Left lung (tissue), 14 donors: ENCODE measurements at places on chromosomes 3 and 15.

DNA sequence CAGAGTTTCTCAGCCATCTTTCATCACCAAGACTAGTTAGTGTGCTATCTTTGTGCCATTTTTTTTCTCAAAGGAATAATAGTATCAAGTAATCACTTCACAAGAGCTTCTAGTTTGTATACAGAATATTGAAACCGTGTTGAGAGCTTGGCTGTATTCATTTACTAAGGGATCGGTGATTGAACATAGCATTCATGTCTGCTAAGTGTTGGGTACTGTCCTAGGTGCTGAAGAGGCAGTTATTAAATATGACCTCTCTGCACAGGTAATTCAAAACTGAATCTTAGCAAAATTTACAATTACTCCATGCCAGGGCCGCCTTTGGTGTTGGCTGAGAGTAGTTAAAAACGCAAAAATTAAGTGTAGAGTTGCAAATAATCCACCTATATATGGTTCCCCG, 355.3 kb upstream of the RORA start:
- DNase-seq: no peak

GRCh38 chr3:50417637-50418033, 58.3 kb upstream of the TMEM115 start:
- no peak for DNase-seq

DNA sequence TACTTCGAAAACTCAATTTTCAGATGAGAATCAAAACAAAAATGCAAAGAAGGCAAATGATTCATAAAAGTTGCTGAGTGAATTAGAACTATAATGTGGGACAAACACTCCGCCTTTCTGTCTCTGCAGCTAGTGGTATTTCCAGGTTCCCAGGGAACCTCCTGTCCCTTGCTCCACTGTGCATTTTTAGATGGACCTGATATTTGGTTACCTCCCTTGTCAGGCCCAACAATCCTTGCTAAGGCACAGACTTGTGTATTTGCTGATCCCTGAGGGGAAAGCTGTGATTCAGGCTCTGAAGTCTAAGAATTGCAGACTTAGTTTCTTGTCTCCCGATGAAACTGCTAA, 162.7 kb downstream of the LPP start:
- no peak for DNase-seq

GRCh38 chr15:55868707-55869106, 124.7 kb downstream of the NEDD4 start:
- no peak for DNase-seq

- DNase-seq: no peak
Observed at GRCh38 chr15:61755467-61755866, 304.8 kb downstream of the VPS13C start.

DNA sequence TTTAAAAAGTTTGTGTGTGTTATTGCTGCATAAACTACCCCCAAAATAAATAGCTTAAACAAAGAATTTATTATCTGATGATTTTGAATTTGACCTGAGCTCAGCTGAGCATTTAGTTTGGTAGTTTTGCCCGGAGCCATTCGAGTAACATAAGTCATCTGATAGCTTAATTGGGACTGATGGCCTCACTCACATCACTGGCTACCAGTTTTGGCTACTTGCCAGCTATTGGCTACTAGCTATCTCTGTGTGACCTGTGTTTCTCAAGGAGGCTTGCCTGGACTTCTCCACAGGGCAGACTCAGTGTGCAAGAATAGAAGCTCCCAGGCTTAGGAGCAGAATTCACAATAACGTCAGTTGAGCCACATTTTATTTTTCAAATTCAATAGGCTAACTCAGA, 9.0 kb downstream of the CNTN3 start:
- DNase-seq: no peak

DNA sequence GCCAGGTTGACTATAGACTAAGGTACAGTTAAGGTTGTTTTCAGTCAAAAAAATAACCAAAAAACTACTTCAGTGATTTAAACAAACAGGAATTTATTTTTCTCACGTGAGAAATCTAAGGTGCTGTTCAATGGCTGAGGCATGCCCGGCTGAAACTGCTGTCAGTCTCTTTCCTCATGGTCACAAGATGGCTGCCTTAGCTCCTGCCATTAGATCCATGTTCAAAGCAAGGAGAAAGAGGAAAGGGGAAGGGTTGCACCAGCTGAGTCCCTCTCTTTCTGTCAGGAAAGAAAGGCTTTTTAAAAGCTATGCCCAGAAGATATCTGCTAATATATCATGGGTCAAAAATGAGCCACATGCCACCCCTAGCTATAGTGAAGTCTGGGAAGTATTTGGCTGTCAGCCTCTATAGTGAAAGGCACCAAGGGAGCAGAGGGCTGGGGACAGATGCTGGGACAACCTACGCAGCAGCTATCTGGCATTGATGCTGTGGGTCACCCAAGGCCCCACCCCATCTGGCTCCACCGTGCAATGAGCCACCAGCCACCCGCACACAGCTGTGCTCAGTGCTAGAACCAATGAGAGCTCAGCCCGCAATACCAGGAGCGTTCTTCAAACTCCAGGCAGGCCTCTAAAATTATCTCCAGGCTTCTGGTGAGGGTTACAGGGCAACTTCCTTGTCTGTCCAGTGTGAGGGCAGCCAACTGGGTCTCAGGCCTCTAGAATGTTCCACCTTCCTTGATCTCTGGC, 64.7 kb upstream of the GATA2 start:
- DNase-seq: no peak

DNA sequence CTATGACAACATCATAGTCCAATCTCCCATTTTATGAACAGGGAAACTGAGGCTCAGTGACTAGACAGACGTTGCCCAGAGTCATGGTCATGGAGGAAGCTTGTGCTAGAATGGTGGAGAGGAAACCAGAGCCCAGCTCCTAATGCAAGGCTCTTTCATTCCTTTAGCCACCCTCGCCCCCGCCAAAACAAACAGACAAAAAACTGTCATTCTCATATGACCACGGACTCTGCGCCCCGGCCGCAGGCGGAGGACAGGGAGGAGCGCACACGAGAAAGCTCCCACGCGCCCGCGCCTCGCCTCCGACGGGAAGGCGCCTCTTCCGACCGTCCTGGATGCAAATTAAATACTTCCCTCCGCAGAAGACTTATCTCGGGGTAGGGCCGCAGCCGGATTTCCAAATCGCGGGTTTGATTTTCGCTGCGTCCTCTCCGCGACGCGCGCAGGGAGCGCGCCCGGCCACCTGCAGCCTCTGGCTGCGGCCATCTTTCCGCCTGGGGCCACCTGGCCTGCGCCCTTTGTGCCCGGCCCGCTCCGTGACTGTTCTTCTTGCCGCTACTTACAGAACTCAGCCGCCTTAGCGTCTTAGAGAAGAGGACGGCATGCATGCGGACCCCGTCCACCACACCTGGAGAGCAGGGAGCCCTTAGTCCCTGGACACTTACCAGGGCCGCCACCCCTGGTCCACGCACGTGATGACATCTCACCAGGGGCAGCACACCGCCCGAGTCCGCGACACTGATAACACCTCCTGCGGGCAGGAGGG, 670 bp upstream of the ATP13A3 start:
- peak; percentile 51 for DNase-seq

DNA sequence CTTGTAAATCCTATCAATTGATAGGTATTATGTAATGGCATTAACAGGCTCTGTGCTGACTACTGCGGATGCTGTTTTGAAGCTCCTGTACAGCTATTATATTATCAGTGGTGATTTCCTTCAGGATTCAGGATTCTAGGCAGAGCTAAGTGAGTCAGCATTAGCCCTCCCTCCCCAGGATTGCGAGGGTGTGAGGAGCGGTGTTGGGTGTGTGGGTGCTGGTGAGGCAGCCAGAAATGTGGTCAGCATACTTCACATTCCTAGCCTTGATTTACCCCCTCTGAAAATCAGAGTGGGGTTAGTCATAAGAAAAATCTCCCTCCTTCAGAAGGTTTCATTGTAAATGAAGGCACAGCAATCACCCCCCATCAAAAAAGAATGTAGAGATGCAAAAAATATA, 72.5 kb downstream of the SNTN start:
- DNase-seq: no peak

DNA sequence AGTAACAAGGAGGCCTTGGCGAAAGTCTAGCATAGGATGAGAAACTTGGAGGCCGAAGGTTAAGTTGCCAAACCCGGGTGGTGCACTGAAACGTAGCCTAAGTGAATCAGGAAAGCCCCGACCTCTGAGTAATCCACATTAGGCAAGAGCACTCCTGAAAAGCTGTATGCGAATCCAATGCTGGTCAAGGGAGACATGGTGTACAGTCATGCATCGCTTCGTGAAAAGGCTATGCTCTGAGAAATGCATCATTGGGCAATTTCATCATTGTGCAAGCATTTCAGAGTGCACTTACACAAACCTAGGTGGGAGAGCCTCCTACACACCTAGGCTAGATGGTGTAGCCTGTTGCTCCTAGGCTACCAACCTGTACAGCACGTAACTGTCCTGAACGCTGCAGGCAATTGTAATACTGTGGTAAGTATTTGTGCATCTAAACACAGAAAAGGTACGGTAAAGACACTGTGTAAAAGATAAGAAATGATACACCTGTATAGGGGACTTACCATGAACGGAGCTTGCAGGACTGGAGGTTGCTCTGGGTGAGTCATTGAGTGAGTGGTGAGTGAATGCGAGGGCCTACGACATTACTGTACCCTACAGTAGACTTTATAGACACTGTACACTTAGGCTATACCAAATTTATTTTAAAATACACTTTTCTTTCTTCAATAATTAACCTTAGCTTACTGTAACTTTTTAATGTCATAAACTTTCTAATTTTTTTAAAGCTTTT, 222.5 kb downstream of the SHQ1 start:
- no peak for DNase-seq

DNA sequence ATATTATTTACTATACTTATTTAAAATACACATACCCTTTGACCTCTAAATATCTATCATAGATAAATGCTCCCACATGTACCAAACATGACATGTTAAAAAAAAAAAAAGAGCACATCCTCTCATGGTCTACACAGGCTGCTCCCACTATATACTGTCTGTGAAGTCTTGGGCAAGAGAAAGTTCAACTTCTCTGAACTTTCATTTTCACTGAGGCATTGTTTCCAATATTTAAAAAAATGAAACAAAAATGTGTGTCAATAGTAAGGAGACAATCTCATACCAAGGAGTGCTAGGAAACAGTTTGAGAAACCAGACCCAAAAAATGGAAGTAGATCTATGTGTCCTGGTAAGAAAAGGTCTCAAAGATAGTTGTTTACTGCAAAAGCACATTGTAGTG, 29.3 kb downstream of the SLC4A7 start:
- DNase-seq: peak; percentile 10

GRCh38 chr3:144548346-144548745, 576.7 kb downstream of the DIPK2A start:
- DNase-seq: no peak

GRCh38 chr15:67064607-67065530, 533 bp upstream of the SMAD3 start:
- no peak for DNase-seq

- no peak for DNase-seq
Observed at GRCh38 chr15:73709686-73710085, 25.5 kb downstream of the CD276 start.

GRCh38 chr15:59999612-60000112, 4.4 kb upstream of the FOXB1 start:
- DNase-seq: no peak

GRCh38 chr15:59413577-59413976, 24.4 kb upstream of the FAM81A start:
- no peak for DNase-seq

DNA sequence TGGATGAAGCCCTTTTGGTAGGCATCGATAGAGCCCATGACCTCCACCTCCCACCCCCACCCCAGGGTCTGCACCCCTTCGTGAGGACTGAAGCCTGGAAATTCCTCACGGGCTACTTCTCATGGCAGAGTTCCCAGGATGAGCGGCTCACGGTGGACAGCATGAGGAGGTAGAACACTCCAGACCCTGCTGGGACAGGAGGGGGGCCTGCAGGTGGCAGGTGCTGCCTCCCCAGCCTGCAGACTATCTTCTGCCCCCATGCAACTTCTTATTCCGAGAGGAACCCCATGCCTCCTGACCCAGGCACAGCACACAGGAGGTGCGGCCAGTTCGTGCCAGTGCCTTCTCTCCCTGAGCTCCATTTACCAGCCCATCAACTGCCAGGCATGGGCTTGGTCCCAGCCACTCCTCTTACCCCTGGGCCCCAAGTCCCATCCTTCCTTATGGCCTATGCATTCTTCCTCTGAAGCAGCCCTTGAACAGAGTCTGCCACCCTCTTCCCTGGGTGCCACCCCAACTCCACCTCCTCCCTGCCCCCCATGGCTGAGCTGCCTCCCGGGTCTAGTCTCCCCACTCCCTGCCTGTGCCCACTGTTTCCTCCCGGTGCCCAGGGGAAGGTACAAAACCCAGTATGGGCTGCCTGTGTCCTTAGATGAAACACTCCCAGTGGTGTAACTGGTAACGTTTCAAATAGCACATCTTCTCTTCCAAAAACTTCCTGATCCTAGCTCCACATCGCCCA, 8.4 kb downstream of the TBC1D21 start:
- DNase-seq: no peak

DNA sequence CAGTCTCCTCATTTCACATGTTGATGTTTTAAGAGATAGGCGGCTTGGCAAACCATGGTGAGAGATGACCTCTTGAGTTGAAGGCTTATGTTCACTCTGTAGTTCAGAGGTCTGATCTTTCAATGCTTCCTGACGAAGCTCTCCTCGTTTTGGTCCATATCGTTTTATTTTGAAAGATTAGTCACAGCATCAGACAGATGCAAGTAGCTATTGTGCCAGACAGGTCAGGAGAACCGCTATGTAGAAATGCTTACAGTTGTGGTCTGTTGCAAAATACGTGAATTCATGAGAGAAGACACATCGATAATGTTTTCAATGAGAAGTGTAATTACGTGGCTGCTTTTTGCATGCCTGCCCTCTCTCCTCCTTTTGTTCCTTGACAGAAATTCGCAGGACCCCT, 47.5 kb downstream of the CHL1 start:
- DNase-seq: no peak

GRCh38 chr3:52787246-52787645, 7.3 kb upstream of the ITIH3 start:
- DNase-seq: no peak

DNA sequence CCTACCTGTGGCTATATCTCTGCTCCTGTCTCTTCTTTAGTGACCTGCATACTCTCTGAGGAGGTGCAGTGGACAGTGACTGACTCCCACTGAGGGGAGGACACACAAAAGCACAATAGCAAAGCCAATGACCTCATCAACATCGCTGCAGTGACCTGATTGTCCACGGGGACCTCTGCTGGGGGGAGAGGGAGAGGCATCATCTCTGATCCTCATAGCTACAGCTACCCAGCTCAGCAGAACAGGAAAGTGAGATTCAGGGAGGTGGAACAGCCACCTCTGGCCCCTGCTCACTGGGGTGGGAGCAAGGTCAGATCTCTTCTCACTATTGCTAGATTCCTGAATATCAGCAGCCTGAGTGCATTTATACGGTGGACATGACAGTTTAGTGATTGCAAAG, 179.2 kb downstream of the ATP10A start:
- DNase-seq: no peak

GRCh38 chr15:96367311-96368200, 37.1 kb downstream of the NR2F2 start:
- DNase-seq: no peak
